ENCODE measurements at places on chromosomes 4 and X.

DNA sequence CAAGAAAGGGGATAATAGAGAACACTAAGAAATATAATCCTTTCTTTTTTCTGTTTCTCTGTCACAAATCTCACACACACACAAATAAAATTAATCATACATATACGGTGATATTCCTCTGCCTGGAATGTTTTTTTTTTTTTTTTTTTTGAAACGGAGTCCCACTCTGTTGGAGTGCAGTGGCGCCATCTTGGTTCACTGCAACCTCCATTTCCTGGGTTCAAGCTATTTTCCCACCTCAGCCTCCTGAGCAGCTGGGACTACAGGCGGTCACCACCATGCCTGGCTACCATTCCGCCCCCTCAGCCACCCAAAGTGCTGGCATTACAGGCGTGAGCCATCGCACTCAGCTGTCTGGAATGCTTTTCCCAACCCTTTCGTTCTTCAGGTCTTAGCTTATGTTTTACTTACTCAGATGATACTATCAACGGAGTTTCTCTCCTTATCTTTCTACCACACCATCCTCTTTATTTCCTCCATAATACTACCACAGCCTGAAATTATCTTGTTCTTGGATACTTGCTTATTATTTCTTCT, 69.3 kb downstream of the ANKRD17 start:
- H3K27ac ChIP-seq, result no peak overlapping the region
- peaks cover 3% of the 10 kb centered on the region for H3K4me1 ChIP-seq
- no peak overlapping the region for H3K4me3 ChIP-seq
- H3K27me3 ChIP-seq, result no peaks in the 10 kb centered on the region
- DNase-seq, result no peak

- no peaks in the 10 kb centered on the region for H3K27me3 ChIP-seq
- DNase-seq, result no peak
- H3K27ac ChIP-seq, result no peak overlapping the region
- H3K4me1 ChIP-seq, result peaks cover 2% of the 10 kb centered on the region
Measured at GRCh38 chr4:73575660-73576059, 44.6 kb downstream of the RASSF6 start.

GRCh38 chr4:56757261-56757746, 64.2 kb downstream of the SPINK2 start:
- no peak overlapping the region for H3K4me3 ChIP-seq
- H3K4me1 ChIP-seq, result peaks cover 5% of the 10 kb centered on the region
- H3K27ac ChIP-seq, result no peak overlapping the region
- no peak for DNase-seq
- peaks cover 20% of the 10 kb centered on the region for H3K27me3 ChIP-seq
- H3K36me3 ChIP-seq, result no peaks in the 10 kb centered on the region

DNA sequence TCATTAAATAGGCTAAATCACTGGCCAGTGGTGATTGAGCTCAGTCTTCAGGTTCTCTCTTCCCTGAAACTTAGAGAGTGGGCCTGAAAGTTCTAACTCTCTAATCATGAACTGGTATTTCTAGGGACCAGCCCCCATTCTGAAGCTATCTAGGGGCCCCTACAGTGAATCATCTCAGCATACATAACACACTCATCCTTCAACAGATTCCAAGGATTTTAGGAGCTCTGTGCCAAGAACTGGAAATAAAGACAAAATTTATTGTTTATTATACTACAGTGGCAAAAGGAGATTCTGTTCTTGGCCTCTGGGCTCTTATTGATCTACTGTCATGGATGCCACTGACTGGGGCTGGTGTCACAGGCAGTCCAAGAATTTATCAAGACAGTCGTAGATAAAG, 263.8 kb upstream of the IGFBP7 start:
- no peak for DNase-seq
- H3K27ac ChIP-seq, result no peak overlapping the region
- H3K4me1 ChIP-seq, result peaks cover 2% of the 10 kb centered on the region
- H3K36me3 ChIP-seq, result no peaks in the 10 kb centered on the region

DNA sequence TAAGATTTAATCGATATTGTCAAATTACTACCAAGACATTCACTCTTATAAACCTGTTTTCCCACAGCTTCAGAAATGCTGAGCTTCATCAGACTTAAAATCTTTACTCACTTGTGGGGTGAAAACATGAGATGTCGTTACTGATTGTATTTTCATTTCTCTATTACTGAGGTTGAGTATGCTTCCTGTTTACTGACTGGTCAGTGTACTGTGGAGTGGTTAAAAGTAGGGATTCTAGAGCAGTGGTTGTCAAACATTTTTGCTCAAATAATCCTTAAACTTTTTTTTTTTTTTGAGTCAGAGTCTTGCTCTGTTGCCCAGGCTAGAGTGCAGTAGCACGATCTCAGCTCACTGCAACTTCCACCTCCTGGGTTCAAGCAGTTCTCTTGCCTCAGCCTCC, 50.3 kb downstream of the NSUN7 start:
- no peaks in the 10 kb centered on the region for H3K4me1 ChIP-seq
- H3K36me3 ChIP-seq, result no peaks in the 10 kb centered on the region
- H3K27me3 ChIP-seq, result no peaks in the 10 kb centered on the region
- DNase-seq, result no peak
- H3K27ac ChIP-seq, result no peak overlapping the region

GRCh38 chr4:147916351-147916750, 184.5 kb downstream of the ARHGAP10 start:
- peaks cover 2% of the 10 kb centered on the region for H3K36me3 ChIP-seq
- H3K27ac ChIP-seq, result no peak overlapping the region
- H3K4me3 ChIP-seq, result no peak overlapping the region
- H3K4me1 ChIP-seq, result no peaks in the 10 kb centered on the region

GRCh38 chrX:130114141-130114588, 3.9 kb upstream of the ELF4 start:
- H3K4me3 ChIP-seq, result no peak overlapping the region
- H3K36me3 ChIP-seq, result no peaks in the 10 kb centered on the region
- peaks cover 28% of the 10 kb centered on the region for H3K27me3 ChIP-seq
- H3K4me1 ChIP-seq, result peaks cover 4% of the 10 kb centered on the region
- no peak overlapping the region for H3K27ac ChIP-seq
- no peak for DNase-seq
